ENCODE measurements at places on chromosomes 16 and 17. TPM values are rescaled to one million over a fixed set of nuclear protein-coding genes. Genes with fewer than 3 reads are reported as not detected.

The PRAC2 gene
- total RNA-seq: not detected

DNA sequence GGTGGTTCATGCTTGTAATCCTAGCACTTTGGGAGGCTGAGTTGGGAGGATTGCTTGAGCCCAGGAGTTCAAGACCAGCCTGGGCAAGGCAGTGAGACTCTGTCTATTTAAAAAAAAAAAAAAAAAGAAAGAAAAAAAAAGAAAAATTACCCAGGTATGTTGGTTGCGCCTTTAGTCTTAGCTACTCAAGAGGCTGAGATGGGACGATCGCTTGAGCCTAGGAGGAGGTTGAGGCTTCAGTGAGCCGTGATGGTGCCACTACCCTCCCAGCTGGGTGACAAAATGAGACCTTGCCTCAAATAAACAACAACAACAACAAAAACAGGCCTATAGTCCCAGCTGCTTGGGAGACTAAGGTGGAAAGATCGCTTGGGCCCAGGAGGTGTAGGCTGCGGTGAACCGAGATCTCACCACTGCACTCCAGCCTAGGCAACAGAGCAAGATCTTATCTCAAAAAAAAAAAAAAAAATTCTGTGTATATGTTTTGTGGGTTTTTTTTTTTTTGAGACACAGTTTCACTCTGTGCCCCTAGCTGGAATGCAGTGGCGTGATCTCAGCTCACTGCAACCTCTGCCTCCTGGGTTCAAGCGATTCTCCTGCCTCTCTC is 12.5 kb upstream of the ANKRD40CL start:
- DNase-seq: no peak

DNA sequence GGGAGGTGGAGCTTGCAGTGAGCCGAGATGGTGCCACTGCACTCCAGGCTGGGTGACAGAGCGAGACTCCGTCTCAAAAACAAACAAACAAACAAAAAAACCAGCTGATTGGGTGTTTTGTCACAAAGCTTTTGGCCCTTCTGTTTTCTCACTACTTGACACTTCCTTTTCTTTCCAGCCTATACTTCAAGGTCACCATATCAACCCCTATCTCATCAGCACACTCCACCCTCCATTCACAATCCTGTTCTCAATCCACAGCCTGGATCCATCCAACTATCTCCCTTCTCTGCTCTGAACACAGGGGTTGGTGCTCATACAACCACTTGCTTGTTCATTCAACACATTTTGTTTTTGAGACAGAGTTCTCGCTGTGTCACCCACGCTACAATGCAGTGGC is 6.6 kb upstream of the MED11 start:
- DNase-seq: no peak

GRCh38 chr16:15653227-15653626 is 3.2 kb downstream of the NDE1 start:
- peak; percentile 91 for DNase-seq

Measured in fibroblast of villous mesenchyme (primary cell).